ENCODE measurements at places on chromosomes 3 and 15.
A peak's percentile ranks its signal among the peaks of the same experiment; 100 is the strongest.

DNA sequence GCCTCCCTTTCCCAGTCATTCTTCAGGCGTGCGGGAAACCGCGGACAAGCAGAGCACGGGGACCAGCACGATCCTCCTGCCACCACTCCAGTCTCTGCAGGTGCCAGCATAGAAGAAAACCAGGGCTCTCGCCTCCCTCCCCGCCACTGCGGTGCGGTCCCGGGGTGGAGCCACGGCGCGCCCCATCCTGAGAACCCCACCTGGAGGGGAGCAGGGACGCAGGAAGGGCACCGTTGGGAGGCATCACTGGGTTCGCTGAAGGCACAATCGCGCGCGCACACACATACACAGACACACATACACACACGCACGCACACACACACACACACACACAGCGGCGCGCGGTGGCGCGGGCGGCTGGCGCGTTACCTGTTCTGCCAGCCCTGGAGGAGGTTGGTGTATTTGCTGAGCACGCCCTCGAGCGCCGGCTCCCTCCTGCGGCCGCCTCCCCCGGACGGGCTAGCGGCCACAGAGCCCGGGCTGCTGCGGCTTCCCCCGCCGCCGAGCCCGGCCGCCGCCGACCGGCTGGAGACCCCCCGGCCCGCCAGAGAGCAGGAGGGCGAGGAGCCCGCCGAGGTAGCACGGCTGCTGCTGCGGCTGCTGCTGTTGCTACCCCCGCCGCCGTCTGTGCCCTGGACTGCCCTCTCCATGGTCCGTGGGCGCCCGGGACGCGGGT is 394 bp downstream of the OSBPL10 start:
- peak; percentile 15 for DNase-seq

DNA sequence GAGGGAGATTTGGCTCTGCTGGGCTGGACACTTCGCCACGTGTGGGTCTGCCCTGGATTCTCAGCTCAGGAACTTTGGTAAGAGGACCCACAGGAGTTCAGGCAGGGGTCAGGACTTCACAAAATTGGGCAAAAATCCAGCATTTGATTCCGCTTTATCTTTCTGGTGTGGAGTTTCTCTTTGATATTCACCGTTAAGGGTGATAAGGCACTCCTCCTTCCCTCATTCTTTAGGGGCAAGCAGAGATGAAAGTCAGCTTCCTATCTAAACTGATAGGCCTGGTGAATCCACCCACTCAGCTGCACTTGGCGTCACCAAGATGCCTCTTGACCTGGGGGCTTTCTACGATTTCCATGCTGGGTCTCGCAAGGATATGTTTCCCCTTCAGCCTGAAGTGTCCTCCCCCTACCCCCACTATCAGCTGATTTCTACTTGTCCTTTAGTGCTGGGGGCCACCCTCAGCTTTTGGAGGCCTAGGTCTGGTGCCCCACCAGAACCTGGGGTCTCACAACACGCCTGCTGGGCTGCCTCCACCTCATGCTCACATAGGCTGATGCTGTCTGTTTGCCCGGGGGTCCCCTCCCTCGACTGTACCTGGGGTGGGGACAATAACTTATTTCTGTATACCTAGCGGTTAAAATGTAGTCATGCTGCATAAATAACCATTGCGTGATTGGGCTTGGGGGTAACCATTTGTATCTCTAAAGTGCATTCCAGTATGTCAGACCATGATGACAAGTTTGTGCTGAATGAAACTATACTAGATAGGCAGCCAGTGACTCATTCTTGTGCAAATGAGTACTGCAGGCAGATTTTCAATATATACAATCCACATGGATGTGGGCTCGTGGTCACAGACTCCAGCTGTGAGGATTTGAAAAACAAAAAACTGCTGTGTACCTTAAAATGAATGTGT is 248.3 kb downstream of the ADAMTS17 start:
- no peak for DNase-seq

GRCh38 chr3:159185443-159186050 is 383.7 kb downstream of the MFSD1 start:
- DNase-seq: no peak

DNA sequence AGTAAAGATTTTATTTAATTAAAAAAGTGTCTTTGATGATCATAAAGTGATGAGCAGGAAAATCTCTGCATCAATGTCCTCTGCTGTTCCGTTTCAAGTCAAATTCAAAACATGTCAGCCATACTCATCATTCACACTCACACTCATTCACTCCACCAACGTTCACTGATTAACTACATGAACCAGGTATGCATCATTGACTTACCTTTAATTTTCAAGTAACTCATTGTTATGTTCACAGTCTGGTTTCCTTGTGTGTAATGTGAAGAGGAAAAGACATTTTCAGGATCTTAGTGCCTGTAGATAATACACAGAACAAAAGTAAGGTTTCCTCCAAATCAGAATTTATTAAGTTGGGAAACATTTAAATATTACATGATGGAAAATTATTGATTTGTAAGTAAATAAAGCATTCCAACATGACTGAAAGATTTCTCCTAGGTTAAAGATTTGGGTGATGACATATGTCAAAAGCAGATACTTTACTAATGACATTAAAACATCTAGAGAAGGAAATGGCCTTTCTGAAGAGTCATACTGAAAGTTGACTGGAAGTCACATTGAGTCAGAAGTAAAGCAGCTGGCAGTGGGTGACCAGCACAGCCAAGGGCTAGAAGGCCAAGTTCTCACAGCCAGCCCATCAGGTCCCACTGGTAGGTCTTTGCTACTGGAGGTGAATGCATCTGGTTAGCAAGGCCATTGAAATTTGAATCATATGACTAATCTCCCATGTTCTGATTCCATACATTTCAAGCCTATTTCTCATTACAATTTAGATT is 251.9 kb downstream of the CDIN1 start:
- no peak for DNase-seq

DNA sequence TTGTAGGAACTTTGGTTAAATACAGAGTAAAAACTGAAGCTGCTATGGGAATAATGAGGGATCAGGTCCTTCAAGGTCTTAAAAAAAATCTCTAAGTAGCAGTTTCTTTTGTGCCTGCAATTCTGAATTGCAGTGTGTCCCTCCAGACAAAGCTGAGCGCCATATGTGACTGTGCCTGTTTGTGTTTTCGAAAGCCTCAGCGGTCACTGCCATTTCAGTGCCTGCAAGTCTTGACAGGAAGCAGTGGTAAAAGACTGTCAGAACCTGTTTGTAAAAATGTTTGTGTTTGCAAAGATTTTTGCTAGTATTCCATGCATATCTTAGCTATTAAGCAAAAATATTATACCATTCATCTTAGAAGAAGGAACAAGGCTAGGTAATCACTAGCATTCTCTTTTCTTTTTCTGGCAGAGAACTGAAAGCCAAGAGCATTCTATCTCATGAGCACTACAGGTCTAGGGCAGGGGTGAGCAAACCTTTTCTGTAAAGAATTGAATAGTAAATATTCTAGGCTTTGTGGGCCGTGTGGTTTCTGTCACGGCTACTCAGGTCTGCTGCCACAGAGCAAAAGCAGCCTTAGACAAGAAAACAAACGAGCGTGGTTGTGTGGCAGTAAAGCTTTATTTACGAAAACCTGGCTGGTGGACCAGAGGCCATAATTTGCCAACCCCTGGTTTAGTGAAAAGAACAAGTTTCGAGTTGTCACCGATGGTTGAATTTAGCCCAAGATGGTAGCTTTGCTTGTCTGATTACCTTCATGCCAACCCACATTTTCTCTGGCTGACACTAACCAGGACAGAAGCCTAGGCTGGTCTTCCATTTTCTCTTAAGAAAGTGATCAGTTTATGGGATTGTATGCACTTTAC is 134.4 kb downstream of the CACNA1D start:
- no peak for DNase-seq

DNA sequence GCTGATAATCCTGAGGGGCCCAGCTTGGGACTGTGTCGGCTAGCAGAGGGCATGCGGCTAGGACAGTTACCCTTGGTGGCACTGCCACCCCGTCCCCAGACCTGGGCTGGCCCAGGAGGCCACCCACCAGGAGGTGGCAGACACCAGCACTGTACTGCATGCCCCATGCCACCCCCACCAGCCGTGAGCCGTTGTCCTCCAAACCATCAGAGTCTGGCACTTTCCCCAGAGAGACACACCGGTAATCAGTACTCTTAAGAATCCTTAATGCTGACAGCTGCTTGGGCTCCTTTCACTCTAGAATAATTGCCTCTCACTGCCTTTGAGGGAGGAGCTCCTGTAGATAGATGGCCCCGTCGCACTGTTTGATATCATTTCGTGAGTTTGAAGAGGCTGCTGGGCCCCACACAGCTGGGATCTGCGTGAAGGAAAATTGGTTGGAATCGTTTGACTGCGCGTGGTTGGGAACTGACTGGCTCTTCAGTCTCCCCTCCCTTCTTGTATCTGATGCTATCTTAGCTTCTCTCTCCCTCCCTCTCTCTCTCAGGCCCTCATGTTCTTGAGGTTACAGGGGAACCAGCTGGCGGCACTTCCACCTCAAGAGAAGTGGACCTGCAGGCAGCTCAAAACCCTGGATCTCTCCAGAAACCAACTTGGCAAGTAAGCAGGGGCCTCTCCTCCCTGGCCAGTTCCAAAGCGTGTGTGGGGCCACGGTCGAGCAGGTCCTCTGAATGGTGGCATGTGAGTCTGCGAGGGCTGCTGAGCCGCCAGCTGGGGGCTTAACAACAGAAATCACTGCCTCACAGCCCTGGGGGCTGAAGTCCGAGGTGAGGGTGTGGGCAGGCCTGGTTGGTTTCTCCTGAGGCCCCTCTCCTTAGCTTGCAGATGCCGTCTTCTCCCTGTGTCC is 94.9 kb downstream of the LRRK1 start:
- no peak for DNase-seq

GRCh38 chr15:46879032-46879770 is 838.1 kb upstream of the SEMA6D start:
- no peak for DNase-seq

DNA sequence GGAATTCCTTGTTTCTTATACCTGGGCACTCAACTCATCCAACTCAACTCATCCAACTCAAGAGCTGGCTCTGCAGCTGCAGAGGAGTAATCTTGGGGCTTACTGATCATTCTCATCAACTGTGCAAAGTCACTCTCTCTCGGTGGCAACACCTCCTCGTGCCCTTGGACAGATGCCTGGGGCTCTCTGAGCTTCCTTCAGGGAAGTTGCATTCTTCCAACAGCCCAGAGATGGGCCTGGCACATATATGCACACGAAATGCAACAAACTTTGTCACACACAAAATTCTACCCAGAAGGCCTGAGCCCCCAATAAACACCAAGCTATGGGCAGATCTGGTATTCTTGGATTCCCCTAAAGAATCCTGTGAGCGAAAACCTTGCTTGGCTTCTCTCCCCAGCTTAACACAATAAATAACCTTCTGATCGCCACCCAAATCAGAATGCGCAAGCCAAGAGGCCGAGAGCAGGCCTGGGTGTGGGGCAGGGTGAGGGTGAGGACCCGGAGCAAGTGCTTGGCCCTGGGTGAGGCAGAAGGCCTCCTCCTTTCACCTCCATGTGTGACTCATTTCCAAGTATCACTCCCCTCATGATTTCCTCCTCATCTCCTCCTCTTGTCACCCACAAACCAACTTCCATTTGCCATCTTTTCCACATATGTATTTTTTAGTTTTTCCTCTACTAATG is 15.4 kb downstream of the TGM5 start:
- no peak for DNase-seq

GRCh38 chr3:62677926-62678325 is 197.3 kb downstream of the CADPS start:
- no peak for DNase-seq

GRCh38 chr3:116896116-116896515 is 186.5 kb downstream of the TUSC7 start:
- no peak for DNase-seq

DNA sequence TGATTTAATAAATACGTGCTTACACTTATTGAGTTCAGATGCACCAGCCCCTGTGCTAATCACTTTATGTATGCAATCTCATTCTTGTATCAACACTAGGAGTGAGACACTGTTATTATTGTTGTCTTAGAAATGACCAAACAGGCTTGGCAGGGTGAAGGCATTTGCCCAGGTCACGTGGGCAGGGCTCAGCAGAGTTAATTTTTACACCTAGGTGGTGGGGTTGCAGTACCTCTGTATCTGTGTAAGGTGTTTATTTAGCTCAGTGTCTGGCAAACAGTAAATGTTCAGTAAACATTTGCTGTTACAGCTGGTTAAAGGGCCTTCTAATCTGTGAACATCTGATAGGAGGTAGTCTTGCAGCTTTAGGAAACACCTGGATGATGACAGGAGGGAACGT is 200.0 kb downstream of the CACNA2D3 start:
- no peak for DNase-seq

GRCh38 chr15:35784745-35785144 is 238.8 kb upstream of the DPH6 start:
- no peak for DNase-seq

GRCh38 chr3:66297900-66298299 is 77.1 kb downstream of the SLC25A26 start:
- no peak for DNase-seq

- DNase-seq: no peak
Observed at GRCh38 chr15:78359041-78359808, 19.1 kb downstream of the CRABP1 start.

DNA sequence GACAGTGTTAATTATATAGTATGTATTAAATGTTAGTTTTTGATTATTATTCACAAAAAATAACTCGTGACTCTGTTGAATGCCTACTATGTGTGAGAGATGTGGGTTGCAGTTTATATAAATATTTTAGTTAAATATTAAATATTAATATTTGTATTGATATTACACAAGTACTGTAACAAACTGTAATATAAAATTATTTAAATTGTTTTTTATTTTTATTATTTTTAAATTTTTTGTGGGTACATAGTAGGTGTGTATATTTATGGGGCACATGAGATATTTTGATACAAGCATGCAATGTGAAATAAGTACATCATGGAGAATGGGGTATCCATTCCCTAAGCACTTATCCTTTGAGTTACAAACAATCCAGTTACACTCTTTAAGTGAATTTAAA is 196.1 kb upstream of the ZNF717 start:
- DNase-seq: no peak

DNA sequence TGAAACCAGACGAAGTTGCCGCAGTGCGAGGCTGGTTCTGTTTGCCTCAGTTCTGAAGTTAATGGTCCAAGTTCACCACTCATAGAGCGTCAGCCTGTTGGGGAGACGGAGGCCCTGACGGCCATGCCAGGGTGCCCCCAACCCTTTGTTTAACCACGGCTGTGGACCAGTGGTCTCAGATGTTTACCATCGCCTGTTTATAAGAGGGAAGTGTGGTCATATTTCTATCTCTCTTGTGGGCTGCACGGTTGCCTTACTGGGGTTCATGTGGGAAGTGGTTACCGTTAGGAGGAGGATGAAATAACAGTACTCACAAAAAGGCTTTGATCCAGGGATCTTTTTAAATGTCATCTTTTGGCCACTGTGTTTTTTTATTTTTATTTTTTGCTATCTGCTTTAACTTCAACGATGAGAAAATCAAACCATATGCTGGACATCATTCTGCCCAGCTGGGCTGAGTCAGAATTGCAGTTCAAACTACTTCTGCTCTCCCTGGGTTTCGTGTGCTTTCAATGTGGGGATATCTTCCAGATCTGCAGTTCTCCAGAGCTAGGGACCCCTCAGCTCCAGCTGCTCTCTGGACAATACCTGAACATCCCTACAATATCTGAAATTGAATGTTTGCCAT is 17.8 kb downstream of the SMAD3 start:
- DNase-seq: no peak
